HepG2 (cell line): ENCODE measurements at places on chromosomes 3 and 15. TPM values are rescaled to one million over a fixed set of nuclear protein-coding genes. Genes with fewer than 3 reads are reported as not detected.

The ARHGAP11A gene
- 46.3 and 59.2 TPM in 2 replicates for total RNA-seq

The LRRC49 gene
- total RNA-seq: 1.00 and 2.0 TPM in 2 replicates

The KBTBD13 gene
- total RNA-seq: not detected in 2 replicates

The PRR20G gene
- not detected in 2 replicates for total RNA-seq

The CCDC9B gene
- total RNA-seq: 1.0 and 1.6 TPM in 2 replicates

The RTP3 gene
- total RNA-seq: 0.09 TPM in 1 of 2 replicates, not detected in the other

The PEX11A gene
- 13.9 and 15.1 TPM in 2 replicates for total RNA-seq

The RETNLB gene
- total RNA-seq: not detected in 2 replicates

The RASGRF1 gene
- 0.55 TPM in 2 replicates for total RNA-seq

The GMNC gene
- total RNA-seq: not detected in 2 replicates

The CPNE9 gene
- not detected in 2 replicates for total RNA-seq

The CACNA2D2 gene
- not detected in 2 replicates for total RNA-seq

The NDUFB4 gene
- total RNA-seq: 115 and 117 TPM in 2 replicates

The KLHL6 gene
- total RNA-seq: not detected in 2 replicates

The ANKRD63 gene
- not detected in 2 replicates for total RNA-seq

The CA12 gene
- total RNA-seq: 0.07 and 0.08 TPM in 2 replicates

The TMEM158 gene
- total RNA-seq: 0.13 TPM in 1 of 2 replicates, not detected in the other

The GPR15 gene
- total RNA-seq: not detected in 2 replicates
